Globus pallidus (tissue), 1 donor: ENCODE measurements at places on chromosomes 11 and 22.
A peak's percentile ranks its signal among the peaks of the same experiment; 100 is the strongest.

- no peak for DNase-seq
Observed at GRCh38 chr11:3675971-3676370, 4.8 kb upstream of the CHRNA10 start.

GRCh38 chr22:29260601-29261315, 7.0 kb downstream of the RHBDD3 start:
- DNase-seq, result no peak

- no peak for DNase-seq
Observed at GRCh38 chr11:30775233-30775522, 189.0 kb upstream of the MPPED2 start.

DNA sequence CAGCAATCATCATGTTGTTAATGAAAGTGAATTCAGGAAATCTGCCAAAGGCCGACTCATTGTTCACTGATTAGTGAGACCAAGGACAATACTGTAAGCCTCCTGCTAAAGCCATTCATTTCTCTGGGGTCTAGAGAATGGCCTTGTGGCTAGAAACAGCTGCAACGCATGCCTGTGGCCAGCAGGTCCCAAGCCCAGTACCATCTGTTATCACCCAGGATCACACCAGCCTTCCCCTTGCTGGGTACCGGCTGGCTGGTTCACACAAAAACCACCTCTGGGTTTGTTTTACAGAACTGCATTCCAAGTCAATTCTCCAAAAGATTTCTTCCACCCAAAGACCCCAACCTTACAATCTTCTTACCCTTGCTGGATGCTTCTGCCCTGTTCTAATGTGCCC, 1.1 kb downstream of the PLAAT5 start:
- DNase-seq, result no peak

GRCh38 chr22:48945621-48946458, 881.8 kb downstream of the BRD1 start:
- DNase-seq, result no peak

- no peak for DNase-seq
Observed at GRCh38 chr11:12008790-12009616, 577 bp upstream of the DKK3 start.

- DNase-seq, result no peak
Observed at GRCh38 chr11:64610596-64610995, 19.6 kb downstream of the SLC22A12 start.

DNA sequence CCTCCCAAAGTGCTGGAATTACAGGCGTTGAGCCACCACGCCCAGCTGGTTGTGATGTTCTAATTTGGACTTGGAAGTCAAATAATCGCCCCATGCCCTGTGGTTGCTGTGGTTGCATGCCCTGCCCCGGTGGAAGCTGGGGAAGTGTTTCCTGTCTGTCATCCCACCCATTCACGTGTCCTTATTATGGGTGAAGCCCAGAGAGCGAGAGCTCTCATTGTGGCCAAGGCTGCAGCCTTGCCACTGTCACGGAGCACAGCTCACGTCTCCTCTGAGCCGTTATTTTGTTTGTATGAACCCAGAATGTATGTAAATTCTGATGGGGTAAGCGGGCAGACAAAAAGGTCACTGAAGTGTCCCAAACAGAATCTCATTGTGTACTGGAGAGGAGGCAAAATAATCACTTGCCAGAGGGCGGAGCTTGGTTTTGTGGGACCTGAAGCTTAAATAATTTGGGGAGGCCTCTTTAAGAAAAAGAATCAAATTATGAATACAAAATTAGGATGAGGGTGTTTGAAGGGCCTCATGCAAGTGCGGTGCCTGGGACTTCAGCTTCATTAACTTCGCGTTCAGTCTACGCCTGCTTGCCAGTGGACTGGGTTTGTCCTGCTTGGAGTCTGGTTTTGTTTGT, 25.8 kb upstream of the TREH start:
- peak; percentile 84 for DNase-seq
